ENCODE measurements at places on chromosomes 16 and 17.
A peak's percentile ranks its signal among the peaks of the same experiment; 100 is the strongest.

GRCh38 chr16:1026057-1026783 is 44.6 kb downstream of the SOX8 start:
- DNase-seq, result no peak

- DNase-seq, result no peak
Measured at GRCh38 chr17:16013943-16014407, 14.4 kb downstream of the TTC19 start.

GRCh38 chr16:85923153-85924021 is 24.4 kb downstream of the IRF8 start:
- no peak for DNase-seq

GRCh38 chr16:81486540-81487061 is 42.0 kb downstream of the CMIP start:
- no peak for DNase-seq

- peak; percentile 69 for DNase-seq
Measured at GRCh38 chr16:56279132-56279531, 87.8 kb downstream of the GNAO1 start.

- DNase-seq, result no peak
Measured at GRCh38 chr16:50994995-50995394, 156.1 kb downstream of the SALL1 start.

DNA sequence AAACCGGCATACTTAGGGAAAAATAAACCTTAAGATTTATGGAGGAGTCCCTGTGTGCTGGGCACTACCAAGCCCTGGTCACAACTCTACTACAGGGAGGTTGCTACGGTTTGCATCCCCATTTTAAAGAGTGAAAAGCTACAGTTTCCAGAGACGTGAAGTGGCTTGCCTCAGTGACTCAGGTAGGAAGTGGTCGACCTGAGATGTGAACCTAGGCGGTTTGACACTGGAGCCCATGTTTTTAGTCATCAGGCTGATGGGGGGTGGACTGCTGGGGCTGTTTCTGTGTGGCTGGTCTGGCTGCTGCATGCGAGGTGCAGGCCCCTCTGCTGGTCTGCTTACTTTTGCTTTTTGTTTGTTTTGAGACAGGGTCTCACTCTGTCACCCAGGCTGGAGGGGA is 6.6 kb downstream of the COX6A2 start:
- peak; percentile 77 for DNase-seq

GRCh38 chr17:41647940-41648410 is 23.6 kb upstream of the KRT17 start:
- peak; percentile 94 for DNase-seq

- DNase-seq, result no peak
Measured at GRCh38 chr16:47617732-47618131, 156.6 kb downstream of the PHKB start.

- DNase-seq, result peak; percentile 10
Measured at GRCh38 chr17:40551091-40551878, 14.0 kb downstream of the CCR7 start.

GRCh38 chr17:51435171-51435552 is 174.8 kb downstream of the UTP18 start:
- DNase-seq, result peak; percentile 37

DNA sequence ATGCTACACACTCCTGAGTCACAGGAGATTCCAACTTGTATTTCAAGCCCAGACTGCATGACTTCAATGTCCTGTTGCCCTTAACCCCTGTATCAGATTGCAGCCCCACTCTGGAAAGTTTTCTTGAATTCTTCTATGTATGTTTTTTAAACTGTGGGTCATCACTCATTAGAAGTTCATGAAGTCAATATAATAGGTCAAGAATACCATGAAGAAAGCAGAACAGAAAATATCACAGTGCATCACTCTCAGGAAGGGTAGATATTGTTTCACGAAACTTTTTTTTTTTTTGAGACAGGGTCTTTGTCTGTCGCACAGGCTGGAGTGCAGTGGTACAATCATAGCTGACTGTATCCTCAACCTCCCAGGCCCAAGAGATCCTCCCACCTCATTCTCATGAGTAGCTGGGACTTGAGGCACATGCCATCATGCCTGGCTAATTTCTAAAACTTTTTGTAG is 20.5 kb downstream of the PRKCB start:
- DNase-seq, result no peak

DNA sequence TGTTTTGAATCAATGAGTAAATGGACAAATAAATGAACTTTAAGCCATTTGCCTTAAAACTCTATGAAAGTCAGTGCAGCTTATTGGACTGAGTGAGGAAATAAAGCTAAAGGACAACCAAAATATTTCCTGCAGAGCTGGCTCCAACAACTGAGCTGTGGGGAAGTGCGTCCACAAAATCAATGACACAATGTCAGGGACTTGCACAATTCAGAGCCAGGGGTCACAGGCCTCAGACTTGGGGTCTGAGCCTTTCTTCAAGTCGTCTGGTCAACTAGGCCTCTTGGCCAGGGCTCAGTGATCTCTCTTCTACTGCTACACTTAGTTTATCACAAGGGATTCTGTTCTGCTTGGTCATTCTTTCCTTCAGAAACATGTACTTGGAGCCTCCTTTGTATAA is 26.2 kb upstream of the RHBDL3 start:
- DNase-seq, result no peak

DNA sequence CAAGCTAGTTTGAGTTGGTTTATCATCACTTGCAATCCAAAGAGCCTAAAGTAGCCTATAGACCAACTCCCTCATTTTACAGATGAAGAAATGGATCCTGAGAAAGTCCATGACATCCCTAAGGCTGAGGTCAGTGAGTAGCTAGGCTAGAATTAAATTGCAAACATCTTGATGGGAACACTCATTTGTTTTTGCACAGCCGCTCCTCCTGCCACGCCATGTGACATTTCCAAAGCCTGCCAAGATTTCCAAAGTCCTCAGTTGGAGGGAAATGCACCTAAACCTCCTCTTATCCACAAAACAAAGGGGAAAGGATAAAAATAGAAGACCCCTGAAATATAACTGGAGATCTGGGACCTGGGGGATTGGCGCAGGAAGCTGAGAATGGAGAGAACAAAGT is 15.0 kb downstream of the TMEM92 start:
- DNase-seq, result no peak

- DNase-seq, result peak; percentile 80
Measured at GRCh38 chr16:53518550-53519416, 15.8 kb upstream of the AKTIP start.

- DNase-seq, result no peak
Measured at GRCh38 chr17:44188576-44189403, 2.0 kb downstream of the TMUB2 start.

- DNase-seq, result no peak
Measured at GRCh38 chr16:26877421-26877820, 189.3 kb upstream of the C16orf82 start.

DNA sequence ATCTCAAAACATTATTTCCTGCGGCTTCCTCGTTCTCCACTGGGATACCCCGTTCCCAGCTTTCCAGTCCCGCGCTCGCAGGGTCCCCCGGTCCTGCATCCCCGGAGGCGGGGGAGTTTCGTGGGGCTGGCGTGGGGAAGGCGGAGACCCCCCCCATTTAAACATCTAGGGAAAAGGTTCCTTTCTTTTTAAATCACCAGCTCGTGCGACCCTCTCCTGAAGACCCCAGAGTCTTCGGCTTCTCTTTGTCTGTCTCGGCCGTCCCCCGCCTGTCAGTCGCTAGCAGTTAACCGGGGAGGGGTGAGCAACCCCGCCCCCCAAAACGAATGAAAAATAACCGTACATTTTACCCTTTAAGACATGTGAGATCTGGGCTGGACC is 473 bp upstream of the IGF2BP1 start:
- no peak for DNase-seq

GRCh38 chr16:79593074-79593531 is 7.4 kb downstream of the MAF start:
- no peak for DNase-seq

GRCh38 chr17:80770881-80771611 is 220.6 kb upstream of the CHMP6 start:
- no peak for DNase-seq

DNA sequence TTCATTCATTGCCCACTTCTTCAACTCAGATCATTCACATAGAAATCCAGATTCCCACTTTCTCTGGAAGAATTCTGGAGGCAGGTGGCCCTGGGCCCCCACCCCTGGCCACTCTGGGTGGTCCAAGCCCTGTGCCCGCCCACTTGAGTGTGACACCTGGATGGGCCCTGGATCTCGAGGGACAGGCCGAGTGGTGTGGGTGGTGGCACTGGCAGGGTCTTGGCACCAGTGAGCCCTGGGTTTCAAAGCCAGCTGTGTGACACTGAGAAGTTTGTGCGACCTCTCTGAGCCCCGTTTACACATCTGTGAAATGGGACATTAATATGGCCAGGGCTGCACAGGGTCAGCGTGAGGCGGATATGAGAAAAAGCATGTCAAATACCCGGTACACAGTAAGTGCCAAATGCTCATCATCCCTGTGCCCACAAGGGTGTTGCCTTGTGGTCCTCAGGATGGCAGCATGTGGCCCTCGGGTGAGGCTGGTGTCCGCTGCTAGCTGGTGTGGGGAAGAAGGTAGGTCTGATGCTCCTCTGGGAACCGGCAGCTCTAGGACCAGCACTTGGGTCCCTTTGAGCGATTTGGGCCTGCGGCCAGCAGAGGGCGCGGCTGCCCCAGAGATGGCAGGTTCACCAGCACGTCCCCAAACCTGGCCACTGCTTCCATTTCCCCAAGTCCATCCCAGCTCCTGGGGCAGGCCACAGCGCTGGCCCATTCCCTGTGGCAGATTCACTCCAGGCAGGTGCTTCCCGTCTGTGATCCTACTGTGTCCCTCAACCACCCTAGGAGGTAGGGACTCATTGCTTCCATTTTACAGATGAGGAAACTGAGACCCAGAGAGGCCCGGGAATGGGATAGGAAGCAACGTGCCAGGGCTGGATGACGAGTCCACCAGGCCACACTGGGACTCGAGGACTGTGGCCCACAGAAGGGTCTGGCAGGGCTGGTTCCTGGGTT is 3.6 kb downstream of the OSGIN1 start:
- DNase-seq, result peak; percentile 87

DNA sequence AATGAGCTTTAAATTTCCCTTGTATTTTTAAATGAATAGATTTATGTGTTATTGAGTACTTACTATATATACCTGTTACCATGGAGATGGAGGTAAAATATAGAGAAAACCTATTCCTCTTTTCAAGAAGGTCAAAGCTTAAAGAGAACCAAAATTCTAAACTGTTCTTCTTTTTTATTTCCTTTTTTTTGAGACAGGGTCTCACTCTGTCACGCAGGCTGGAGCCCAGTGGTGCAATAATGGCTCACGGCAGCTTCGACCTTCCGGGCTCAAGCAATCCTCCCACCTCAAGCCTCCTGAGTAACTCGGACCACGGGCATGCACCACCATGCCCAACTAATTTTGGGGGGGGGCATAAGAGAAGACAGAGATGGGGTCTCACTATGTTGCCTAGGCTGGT is 25.0 kb upstream of the TMEM97 start:
- no peak for DNase-seq

GRCh38 chr16:83318390-83318789 is 489.4 kb upstream of the HSBP1 start:
- no peak for DNase-seq

- no peak for DNase-seq
Measured at GRCh38 chr17:70820276-70820675, 650.9 kb downstream of the KCNJ2 start.

GRCh38 chr17:27226611-27227230 is 67.2 kb upstream of the WSB1 start:
- DNase-seq, result no peak

- DNase-seq, result no peak
Measured at GRCh38 chr17:41505809-41506767, 676 bp upstream of the KRT13 start.

DNA sequence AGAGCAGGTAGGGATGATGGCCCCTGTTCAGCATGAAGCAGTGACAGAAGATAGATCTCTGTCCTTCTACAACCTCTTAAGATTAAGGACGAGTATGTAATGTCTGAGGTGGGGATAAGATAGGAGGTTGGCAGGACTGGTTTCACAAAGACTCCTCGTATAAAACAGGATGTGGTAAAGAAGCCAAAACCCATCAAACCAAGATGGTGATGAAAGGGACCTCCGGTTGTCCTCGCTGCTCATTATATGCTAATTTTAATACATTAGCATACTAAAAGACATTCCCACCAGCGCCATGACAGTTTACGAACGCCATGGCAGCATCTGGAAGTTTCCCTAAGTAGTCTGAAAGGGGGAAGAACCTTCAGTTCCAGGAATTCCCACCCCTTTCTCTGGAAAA is 27.3 kb downstream of the MIS12 start:
- DNase-seq, result no peak

DNA sequence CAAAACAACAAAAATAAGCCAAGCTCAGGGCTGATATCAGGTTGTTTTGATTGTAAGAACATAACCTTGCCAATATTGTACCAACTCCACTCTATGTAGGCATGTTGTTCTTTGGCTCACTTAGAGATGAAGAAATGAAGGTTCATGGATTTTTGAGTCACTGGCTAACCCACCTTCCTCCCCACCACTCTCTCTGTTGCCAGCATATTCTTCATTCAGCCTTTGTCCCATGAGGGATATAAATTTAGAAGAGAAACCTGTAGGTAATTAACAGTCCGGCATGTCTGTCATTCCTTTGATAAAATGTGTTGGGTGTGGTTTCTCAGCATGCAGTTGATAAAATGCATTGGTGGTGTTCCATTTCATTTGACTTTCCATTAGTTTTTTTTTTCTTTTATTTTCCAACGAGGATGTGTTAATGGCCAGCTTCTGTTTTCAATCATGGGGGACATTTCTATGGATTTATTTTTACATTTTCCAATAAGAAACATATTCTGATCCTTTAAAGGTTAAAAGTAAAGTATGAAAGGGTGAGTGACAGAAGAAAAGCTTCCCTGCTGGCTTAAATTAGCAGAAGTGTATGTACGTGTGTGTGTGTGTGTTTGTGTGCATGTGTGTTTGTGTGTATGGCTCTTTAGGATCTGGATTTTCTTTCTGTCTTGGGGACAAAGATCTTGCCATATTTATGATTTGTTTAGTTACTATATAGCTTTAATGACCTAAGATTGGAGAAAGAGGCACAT is 166.2 kb upstream of the KCNJ16 start:
- no peak for DNase-seq

DNA sequence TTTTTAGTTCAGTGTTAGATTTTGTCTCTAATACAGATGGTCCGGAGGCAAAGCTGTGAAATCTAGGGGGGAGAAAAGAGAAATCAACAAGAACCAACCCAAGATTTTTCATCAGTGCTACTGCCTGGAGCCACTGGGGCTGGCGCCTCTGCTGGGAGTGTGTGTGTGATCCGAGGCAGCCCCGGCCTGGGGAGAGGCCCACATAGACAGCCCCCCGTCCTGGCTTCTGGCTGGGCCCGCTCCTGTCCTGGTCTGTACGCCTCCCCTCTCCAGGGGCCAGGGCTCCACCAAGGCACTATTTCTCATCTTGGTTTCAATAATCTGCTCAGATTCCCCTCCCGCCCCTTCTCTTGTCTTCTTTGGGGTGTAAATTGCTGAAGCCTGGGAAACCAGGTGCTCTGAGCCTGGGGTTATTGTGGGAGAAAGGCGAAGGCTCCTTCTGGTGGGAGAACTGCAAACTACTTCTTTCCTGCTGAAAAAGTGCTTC is 7.8 kb downstream of the BAHCC1 start:
- no peak for DNase-seq

Measured in activated CD4-positive, alpha-beta T cell treated with anti-CD3 and anti-CD28 coated beads for 48 hours (primary cell).